Activated CD4-positive, alpha-beta T cell treated with anti-CD3 and anti-CD28 coated beads, Interleukin-2, amount 50 U/mL, for 1 hour (primary cell): ENCODE measurements at places on chromosomes 2 and 18.

DNA sequence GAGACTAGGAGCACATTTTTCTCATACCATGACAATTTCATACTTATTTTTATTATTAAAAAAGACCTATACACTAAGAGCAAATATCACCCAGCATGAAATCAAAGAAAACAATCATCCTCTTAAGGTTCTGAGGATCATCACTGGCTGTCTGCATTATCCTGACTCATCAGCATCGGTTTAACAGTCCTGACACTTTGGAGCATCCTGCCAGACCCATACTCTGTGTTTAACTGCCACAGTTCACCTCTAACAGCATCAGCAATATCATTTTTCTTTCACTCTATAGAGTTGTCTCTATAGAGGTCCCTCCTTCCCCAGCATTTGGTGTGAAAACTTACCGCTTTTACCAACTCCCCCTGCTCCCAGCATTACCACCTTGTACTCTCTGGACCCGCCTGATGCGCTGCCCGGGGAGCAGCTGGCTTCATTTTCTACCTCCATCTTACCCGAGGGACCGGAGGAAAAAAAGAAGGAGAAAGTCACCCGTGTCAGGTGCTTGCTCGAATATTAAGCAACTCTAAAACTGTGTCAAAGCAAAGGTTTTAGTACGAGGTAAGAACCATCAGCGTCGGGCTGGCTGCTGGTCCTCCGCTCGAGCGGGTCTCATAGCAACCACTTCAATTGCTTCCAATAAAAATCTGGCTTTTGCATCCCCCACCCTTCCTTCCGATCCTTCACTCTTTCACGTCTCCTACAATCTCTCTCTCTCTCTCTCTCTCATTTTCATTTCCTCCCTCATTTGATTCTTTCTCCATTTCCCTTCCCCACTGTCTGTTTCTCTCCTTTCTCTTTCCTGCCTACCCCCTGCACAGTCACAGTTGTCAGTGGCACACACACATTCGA is at the start of gene RIT2:
Gene RIT2, minus strand, starts transcription at position 610 of the 846 bp plus-strand sequence.
- no peak for DNase-seq

DNA sequence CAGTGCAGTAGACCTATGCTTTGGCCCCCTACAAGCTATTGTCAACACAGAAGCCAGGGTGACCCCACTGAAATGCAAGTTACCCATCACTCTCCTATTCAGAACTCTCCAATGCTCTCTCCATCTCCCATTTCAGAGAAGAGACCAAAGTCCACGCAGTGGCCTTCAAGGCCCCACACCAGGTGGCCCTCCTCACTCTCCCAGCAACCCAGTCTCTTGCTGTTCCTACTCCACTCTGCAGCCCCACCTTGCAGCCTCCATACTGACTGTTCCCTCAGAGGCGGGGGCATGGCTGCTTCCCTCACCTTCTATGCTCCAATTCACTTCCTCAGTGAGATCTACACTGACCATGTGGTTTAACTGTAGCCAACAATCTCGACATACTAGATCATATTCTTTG is 313.3 kb downstream of the CELF4 start:
- no peak for DNase-seq

- no peak for DNase-seq
Observed at GRCh38 chr18:37392648-37393047, 172.9 kb downstream of the CELF4 start.

GRCh38 chr2:102660070-102660469 is 40.7 kb downstream of the SLC9A2 start:
- no peak for DNase-seq

DNA sequence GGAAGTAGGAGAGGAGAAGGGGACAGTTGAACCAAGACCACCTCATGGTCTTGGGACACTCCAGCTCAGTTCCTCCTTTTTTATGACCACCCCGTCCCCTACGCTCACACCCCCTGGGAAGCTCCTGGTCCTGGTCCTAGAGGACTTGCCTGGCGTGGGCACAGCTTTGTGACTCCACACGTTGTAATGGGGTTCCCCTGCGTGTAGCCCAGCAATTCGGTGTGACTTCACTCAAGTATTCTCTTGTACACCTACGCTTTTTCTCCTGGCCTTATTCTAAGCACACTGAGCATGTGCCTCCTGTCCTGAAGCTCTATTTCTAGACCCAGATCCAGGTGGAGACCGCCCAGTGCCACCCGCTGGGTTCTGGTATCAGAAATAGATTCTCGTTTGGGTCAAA is 36.1 kb upstream of the B3GNT7 start:
- no peak for DNase-seq

DNA sequence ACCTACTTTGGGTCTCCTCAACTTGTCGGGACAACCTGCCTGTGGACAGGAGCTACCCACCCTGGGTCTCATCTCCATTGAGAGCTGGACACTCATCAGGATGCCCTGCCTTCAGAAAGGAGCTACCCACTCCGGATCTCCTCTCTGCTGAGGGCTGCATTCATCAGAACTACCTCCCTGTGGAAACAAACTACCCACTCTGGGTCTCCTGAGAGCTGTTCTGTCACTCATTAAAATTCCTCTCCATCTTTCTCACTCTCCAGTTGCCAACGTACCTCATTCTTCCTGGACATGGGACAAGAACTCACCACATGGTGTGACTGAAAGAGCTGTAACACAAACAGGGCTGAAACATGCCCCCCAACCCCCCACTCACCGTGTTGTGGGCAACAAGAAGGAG is 22.5 kb upstream of the UBE2F start:
- DNase-seq = no peak

- DNase-seq = no peak
Observed at GRCh38 chr18:77107292-77107691, 25.3 kb downstream of the MBP start.

GRCh38 chr2:65199891-65200290 is 27.7 kb upstream of the ACTR2 start:
- DNase-seq = no peak

DNA sequence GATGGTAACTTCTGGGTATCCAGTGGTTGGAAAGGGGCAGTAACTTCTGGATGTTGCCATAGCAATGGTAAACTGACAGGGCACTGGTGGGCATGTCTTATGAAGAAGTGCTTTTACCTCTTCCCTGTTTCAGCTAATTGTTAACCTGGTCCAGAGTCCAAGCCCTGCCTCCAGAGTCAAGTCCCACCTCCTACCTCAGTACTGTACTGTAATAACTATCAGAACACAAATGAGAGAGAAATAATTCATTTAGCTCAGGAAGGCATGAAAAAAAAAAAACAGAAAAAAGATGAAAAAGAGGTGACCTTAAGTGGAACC is 237.0 kb downstream of the ZNF804A start:
- DNase-seq = no peak

GRCh38 chr18:55085557-55086285 is 126.5 kb upstream of the CCDC68 start:
- no peak for DNase-seq

- DNase-seq = no peak
Observed at GRCh38 chr2:58899692-58900091, 658.6 kb upstream of the FANCL start.

- DNase-seq = no peak
Observed at GRCh38 chr2:218627939-218628338, 20.2 kb downstream of the PLCD4 start.
